ENCODE measurements at places on chromosomes 11 and 22. TPM values are rescaled to one million over a fixed set of nuclear protein-coding genes. Genes with fewer than 3 reads are reported as not detected.

- no peak for DNase-seq
Measured at GRCh38 chr11:14374922-14375830, 16.2 kb upstream of the RRAS2 start.

The PGM2L1 gene
- total RNA-seq: 7.5 TPM

DNA sequence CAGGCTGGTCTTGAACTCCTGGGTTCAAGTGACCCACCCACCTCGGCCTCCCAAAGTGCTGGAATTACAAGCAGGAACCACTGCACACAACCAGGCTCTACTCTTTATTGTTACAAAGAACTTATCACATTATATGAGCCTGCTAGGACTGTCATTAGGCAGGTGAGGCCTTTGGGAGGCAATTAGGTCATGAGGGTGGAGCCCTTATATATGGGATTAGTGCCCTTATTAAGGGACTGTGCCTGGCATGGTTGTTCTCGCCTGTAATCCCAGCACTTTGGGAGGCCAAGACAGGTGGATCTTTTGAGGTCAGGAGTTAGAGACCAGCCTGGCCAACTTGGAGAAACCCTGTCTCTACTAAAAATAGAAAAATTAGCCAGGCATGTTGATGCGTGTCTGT, 10.5 kb upstream of the PSMC3 start:
- no peak for DNase-seq

DNA sequence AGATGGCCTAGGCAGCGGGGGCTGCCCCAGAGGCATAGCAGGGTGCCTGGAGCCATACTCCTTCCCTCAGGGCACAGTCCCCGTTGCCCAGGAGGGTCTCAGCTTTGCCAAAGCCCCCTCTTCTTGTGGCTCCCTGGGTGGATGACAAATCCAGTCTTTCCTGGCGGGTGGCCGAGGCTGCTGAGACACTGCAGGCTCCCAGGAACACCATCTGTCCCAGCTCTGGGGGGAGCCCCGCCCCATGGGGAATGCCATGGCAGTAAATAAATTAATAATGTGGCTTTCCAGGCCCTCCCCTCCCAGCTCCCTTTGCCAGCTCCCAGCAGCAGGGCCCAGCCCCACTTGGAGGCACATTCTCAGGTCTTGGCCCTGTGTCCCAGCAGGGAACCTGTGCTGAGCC, 45.0 kb downstream of the PDE2A start:
- DNase-seq: peak; percentile 60

Data from SJCRH30 (cell line).